Ureter (tissue), 1 donor: ENCODE measurements at places on chromosomes 16 and 17. TPM values are rescaled to one million over a fixed set of nuclear protein-coding genes. Genes with fewer than 3 reads are reported as not detected.
A peak's percentile ranks its signal among the peaks of the same experiment; 100 is the strongest.

Gene ACOX1
- total RNA-seq, result 119 TPM

Gene RNF227
- 2.5 TPM for total RNA-seq

Gene EME1
- 0.94 TPM for total RNA-seq

Gene SLC5A10
- total RNA-seq, result not detected

Gene FZD2
- total RNA-seq, result 3.9 TPM

Gene KRTAP4-2
- total RNA-seq, result not detected

Gene CENPT
- 50.9 TPM for total RNA-seq

Gene PRR29
- 3.5 TPM for total RNA-seq

Gene CA7
- total RNA-seq, result not detected

Gene EIF5A
- total RNA-seq, result 425 TPM

Gene KRTAP16-1
- total RNA-seq, result not detected

DNA sequence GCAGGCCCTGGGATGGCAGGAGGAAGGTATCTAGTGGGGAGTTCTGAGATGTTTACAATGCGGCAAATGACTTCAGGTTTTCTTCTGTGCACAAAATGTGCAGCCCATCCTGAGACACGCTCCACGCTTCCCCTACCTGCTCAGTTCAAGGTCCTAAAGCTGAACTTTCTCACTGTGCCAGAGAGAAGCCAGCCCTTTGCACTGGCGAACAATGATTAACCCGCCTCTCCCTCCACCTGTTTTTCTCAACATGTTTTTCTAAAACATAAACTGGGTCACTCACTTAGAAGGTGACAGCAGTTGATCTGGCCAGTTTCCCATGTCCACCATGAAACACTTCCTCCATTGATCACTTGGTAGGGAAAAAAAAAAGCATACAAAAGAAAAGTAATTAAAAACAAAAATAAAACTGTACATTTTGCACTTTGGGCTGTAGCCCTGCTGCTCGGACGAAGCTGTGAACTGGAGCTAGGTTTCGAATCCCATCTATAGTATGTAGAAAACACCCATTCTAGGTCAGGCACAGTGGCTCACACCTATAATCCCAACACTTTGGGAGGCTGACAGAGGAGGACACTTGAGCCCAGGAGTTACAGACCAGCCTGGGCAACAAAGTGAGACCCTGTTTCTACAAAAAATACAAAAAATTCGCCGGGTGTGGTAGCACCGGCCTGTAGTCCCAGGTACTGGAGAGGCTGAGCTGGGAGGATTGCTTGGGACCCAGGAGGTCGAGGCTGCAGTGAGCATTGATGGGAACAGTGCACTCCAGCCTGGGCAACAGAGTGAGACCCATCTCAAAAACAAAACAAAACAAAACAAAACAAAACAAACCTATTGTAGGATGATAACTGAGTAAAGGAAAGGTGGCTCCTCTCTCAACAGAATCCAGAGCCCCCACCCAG lies 6.1 kb upstream of the G6PC1 start:
- DNase-seq, result no peak

DNA sequence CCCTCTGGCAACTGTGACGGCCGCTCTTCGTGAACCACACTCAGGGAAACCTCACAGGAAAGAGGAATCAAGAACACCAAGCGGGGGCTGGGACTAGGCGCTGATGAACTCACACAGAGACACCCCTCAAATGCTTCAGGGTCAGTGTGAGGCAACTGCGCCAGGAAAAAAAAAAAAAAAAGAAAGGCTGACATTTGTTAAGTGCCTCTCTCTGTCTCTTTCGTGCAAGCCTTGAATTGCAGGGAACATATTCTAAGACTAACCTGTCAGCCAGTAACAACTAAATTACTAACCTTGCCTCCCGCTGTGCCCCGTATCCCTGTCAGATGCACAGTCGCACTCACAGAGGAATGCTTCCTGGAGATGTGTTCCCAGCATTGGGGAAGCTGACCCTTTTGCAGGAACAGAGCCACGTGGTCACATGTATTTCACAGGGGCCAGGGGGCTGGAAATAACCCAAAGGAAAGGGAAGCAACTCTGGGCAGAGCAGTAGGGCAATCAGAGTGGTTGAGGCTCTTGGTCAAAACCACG lies 247.8 kb downstream of the XYLT1 start:
- no peak for DNase-seq

DNA sequence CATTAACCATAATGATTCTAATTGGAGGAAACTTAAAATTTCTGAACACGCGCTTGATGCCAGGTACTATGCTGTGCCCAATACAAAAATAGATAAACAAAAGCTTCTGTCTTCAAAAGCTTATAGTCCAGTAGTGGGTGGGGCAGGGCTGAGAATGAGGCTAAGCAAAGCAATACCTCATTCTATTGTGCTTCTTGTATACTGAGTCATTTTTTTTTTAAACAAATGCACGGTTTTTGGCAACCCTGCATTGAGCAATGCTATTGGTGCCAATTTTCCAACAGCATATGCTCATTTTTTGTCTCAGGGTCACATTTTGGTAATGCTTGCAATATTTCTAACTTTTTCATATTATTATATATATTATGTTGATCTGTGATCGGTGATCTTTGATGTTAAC lies 34.7 kb upstream of the HNF1B start:
- no peak for DNase-seq

DNA sequence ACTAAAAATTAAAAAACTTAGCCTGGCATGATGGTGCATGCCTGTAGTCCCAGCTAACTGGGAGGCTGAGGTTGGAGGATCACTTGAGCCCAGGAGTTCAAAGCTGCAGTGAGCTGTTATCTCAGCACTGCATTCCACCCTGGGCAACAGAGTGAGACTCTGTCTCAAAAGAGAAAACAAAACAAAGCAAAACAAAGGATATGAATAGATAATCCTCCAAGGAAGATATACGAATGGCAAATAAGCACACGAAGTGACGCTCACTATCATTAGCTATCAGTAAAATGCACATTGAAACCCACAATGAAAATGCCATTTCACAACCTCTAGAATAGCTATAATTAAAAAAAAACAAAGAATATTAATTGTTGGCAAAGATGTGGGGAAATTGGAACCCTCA lies 386.2 kb upstream of the CCL2 start:
- DNase-seq, result no peak

- no peak for DNase-seq
These were observed 8.6 kb downstream of the KRT28 start for GRCh38 chr17:40791111-40791510.

DNA sequence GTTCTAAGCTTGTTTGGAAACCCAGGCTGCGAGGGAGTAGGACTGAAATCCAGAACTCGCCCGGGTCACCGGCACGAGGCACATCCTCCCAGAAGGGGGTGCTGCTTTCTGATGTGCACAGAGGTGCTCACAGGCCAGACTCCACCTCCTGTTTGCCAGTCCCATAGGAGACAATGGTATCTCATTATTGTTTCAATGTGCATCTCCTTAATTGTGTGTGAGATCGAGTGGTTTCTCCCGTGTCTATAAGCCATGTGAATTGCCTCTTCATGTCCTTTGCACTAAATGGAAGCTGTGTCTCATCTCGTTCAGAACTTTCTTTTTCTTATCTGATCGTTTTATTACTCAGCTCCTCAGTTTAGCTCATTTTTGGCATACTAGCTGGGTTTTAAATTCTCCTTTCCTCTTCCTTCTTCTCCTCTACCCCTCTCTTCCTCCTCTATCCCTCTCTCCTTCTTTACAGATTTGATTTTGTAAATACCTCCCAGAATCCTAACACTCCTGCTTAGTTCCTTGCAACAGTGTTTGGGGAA lies 32.1 kb upstream of the PRKCB start:
- DNase-seq, result peak; percentile 59

DNA sequence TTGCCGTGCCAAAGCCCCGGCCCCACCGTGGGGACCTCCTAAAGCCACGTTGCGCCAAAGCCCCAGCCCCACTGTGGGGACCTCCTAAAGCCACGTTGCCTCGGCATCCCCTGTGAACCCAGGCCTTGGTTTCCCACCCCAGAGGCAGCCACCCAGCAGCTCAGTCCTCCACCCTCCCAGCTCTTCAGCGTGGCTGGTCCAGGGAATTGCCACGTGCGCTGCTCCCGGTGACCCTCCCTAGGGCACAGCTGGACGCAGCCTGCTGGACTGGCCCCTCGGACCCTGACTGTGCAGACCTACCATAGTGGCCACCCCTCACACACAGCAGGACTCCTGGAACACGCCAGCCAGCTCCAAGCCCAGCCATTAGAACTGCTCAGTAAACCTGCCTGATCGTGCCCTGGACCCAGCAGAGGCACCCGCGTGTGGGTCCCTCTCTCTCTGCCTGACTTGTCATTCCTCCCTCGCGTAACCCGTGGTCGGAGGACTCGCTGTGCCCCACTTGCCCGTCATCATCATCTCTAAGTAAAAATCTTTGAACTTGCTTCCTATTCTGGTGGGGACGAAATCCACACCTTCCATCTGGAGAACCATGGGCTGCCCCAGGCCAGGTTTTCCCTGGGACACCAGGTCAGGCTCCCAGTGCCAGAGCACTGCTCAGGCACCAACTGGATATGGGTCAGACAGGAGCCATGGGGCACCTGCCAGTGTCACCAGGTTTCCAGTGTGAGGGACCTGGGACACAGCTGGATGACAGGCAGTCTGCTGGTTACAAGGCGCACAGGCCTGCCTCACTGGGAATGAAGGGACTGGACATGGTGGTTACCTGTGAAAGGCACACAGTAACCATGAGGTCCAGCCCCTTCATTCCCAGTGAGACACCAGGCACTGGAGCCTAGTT lies 5.6 kb downstream of the CIAO3 start:
- no peak for DNase-seq

GRCh38 chr16:23452221-23452571 lies 793 bp downstream of the COG7 start:
- no peak for DNase-seq

GRCh38 chr16:88315543-88316105 lies 67.1 kb upstream of the ZNF469 start:
- no peak for DNase-seq

DNA sequence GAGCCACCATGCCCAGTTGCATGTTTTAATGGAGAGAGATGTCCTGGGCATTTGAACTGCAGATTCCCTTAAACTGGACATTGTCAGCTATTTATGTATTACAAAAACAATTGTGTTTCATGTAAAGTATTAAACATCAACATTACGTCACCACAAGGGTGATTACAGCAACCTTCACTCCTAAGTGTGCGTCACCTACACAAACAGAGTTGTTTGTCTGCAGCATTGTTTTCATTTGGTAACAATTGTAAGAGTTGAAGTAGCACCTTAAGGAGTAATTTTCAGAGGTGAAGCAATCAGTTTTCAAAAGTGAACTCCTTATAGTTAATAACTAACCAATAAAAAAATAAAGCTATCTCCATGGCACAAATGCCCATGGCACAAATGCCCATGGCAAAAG lies 271.4 kb downstream of the IRX3 start:
- no peak for DNase-seq

GRCh38 chr17:50830994-50831393 lies 4.4 kb upstream of the WFIKKN2 start:
- no peak for DNase-seq

GRCh38 chr16:28320023-28320561 lies 27.8 kb downstream of the SBK1 start:
- DNase-seq, result no peak

DNA sequence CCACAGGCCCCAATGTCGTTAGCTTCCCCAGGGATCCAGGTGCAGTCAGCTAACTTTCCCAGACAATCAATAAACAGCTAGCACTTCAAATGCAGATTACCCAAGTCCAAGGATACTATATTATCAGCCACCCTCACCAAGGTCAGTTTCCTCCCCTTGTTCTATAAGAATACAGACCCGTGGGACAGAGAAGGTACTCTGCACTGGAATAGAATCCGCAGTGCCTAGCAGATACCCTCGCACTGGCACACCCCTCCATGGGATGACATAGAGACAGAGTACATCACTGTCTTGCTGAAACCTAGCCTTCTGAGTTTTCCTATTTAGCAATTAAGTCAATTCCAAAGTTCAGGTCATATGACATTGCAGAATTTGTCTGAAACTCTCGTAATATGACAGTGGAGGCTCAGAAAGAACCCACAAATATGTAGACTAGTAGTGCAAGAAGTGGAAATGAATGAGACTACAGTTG lies 40.0 kb upstream of the ABCA10 start:
- no peak for DNase-seq

DNA sequence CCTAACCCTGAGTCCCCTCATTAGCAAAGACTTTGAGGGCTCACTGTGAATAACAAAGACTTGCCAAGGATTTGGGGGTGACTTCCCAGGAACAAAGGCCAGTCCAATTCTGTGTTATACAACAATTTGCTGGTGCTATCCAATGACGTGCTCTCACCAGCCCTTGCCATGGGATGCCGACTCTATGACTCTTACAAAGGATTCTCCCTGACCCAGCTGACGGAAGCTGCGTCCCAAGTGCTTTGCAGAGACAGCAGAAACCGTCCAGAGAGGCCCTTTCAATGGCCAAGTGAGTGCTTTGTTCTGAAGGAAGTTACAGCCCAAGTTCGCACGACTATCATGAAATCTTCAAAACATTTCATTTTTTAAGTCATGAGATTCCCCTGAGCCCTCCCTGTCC lies 345.3 kb upstream of the TNRC6C start:
- no peak for DNase-seq

DNA sequence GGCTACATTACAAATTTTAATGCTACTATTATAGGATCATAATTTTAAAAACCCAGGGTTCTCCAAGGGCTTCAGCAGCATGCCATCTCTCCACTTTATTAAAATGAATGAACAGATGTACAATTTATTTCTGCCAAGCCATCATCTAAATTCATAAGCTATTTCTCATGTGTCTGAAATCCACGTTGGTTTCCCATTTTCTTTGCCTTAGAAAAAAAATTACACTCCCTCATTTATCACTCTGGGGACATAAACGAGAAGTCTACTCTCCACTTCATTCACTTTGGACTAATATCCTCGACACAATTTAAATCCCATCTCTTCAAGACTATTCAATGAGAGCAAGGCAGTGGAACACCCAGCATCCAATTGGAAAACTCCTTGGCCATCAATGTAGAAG lies 178.4 kb upstream of the HSBP1 start:
- no peak for DNase-seq

DNA sequence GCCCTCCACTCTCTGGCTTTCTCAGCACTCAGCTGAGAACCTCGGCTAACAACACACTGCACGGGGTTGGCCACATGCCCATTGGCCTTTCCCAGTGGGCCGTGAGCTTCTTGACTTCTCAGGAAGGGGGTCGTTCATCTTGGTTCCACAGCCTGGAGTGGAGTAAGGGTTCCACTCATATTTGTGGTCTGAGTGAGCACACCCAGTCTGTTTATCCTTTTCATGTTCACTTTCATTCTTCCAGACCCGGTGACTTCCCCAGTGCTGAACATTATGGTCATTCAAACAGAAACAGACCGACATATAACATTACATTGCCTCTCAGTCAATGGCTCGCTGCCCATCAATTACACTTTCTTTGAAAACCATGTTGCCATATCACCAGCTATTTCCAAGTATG lies 8.2 kb downstream of the MILR1 start:
- no peak for DNase-seq

GRCh38 chr17:77887110-77887463 lies 71.4 kb upstream of the TNRC6C start:
- DNase-seq, result no peak

- DNase-seq, result no peak
These were observed 28.0 kb downstream of the NFAT5 start for GRCh38 chr16:69593751-69594255.

GRCh38 chr17:18626152-18626870 lies 17.9 kb downstream of the TBC1D28 start:
- DNase-seq, result no peak

GRCh38 chr17:1571341-1571704 lies 8.7 kb upstream of the PITPNA start:
- DNase-seq, result no peak
